ENCODE measurements at places on chromosomes 16 and 17. TPM values are rescaled to one million over a fixed set of nuclear protein-coding genes. Genes with fewer than 3 reads are reported as not detected.

DNA sequence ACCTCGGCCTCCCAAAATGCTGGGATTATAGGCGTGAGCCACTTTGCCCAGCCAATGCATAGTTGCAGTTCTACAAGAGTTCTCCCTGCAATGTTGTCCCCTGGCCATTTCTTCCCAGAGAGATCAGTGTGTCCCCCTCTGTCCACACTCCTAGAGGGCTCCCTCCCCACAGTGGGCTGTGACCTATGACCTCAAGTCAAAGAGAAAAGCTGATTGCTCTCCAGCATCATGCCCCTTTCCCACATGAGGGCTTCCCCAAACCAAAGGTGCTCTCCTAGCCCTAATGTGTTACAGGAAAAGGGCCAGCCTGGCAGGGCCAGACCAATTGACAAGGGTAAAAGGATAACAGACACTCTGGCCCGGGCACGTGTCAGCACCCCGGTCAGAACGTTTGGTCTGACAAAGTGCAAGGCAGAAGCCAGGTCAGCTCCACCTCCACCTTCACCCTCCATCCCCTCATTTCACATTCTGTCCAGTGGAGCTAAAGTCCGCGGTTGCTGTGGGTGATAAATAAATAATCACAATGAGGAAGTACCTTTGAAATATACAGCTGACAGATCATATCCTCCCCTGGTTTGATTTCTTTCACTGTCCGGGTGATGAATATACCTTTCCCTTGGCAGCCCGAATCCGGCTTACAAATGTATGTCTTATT, 17.8 kb downstream of the TTLL6 start:
- H3K27me3 ChIP-seq = peaks cover 26% of the 10 kb centered on the region
- H3K36me3 ChIP-seq = no peaks in the 10 kb centered on the region
- no peak overlapping the region for H3K4me3 ChIP-seq
- H3K4me1 ChIP-seq = peaks cover 4% of the 10 kb centered on the region

DNA sequence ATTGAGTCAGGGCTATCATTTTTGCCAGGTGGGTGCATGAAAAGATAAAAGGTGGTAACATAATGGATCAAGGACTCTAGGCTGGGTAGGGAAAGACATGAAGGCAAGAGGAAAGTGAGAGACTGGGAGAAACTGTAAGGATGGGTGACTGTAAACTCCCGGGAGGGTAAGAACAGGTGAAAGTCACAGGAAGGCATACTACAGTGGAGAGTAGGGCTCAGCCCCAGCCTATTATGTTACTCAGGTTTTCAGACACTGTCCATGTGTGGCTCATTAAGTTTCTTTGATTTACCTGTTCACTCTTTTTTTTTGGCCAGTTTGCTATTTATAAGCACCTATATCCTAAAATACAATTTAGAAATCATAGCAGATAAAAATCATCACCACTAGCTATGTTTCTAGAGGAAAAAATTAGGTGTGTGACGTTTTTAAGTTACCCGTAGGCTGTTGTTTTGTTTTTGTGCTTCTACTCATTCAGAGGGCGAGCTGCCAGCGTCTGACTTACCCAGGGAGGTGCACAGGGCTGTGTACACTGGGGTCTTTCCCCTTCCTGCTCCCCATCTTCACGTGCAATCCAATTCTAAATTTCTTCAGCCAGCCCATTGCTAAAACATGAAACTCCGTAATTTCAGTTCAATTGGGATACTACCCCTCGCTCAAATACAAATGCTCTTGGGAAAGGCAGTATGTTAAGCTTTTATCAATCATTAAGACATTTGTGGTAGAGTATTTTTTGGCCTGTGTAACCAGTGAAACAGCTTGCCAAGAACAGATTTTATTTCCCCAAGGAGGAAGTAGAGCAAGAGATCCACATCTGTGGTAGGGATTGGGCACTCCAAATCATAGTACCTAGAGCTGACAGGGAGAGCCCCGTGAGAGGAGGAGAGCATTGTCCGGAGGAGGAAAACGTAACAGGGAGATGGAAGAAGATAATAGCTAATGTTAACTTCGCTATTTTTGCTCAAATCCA, 21.7 kb upstream of the VWA3A start:
- H3K4me3 ChIP-seq = no peak overlapping the region
- H3K4me1 ChIP-seq = peaks cover 2% of the 10 kb centered on the region
- no peak overlapping the region for H3K27ac ChIP-seq
- H3K36me3 ChIP-seq = peaks cover 6% of the 10 kb centered on the region
- peak; percentile 63 for DNase-seq

DNA sequence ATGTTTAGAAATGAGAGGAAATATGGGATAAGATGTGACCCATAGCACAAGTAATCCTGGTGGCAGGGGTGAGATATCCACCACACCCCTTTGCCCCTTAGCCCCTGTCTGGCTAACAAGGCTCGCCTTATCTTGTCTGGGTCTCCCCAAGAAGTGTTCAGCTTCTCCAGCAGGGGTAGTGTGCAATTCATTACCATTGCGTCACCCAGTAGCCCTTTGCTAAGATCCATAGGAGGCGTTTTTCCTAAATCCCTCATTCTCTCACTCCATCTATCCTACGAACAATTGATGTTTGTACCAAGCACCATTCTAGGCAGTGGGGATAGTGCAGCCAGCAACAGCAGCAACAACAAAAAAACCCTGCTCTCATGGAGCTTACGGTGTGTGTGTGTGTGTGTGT, 30.8 kb downstream of the CCDC42 start:
- H3K4me1 ChIP-seq = no peaks in the 10 kb centered on the region
- no peaks in the 10 kb centered on the region for H3K27me3 ChIP-seq
- H3K27ac ChIP-seq = no peak overlapping the region
- no peak overlapping the region for H3K4me3 ChIP-seq
- DNase-seq = no peak

GRCh38 chr17:76944477-76944876, 76.3 kb downstream of the MGAT5B start:
- H3K4me1 ChIP-seq = no peaks in the 10 kb centered on the region
- no peak for DNase-seq
- H3K27me3 ChIP-seq = no peaks in the 10 kb centered on the region
- no peak overlapping the region for H3K27ac ChIP-seq

DNA sequence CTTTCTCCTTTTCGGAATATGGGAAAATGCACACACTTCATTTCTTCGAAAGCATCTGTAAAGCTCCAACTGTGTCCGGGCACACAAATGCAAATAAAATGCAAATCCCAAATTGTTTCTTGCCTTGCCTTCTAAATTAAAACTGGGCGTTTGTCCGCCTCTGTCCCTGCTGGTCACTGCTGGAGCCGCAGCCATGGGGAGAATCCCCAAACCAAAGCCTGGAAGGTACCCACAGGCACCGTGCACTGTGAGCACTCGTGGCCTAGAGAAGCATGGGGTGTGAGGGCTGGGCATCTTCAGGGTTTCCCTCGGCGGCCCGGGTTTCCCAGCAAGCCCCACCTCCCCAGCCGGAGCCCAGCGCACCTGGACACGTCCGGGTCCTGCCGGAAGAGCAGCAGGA, 2.9 kb downstream of the SLC47A2 start:
- peaks cover under 1% of the 10 kb centered on the region for H3K4me1 ChIP-seq
- H3K27ac ChIP-seq = no peak overlapping the region
- no peaks in the 10 kb centered on the region for H3K36me3 ChIP-seq

- no peak overlapping the region for H3K4me3 ChIP-seq
- no peaks in the 10 kb centered on the region for H3K36me3 ChIP-seq
- H3K4me1 ChIP-seq = peaks cover 11% of the 10 kb centered on the region
- H3K27ac ChIP-seq = no peak overlapping the region
These were observed 10.3 kb upstream of the RPL38 start for GRCh38 chr17:74192950-74193781.

Gene SLC2A4
- not detected for total RNA-seq

Gene CEP112
- total RNA-seq = 8.1 TPM

DNA sequence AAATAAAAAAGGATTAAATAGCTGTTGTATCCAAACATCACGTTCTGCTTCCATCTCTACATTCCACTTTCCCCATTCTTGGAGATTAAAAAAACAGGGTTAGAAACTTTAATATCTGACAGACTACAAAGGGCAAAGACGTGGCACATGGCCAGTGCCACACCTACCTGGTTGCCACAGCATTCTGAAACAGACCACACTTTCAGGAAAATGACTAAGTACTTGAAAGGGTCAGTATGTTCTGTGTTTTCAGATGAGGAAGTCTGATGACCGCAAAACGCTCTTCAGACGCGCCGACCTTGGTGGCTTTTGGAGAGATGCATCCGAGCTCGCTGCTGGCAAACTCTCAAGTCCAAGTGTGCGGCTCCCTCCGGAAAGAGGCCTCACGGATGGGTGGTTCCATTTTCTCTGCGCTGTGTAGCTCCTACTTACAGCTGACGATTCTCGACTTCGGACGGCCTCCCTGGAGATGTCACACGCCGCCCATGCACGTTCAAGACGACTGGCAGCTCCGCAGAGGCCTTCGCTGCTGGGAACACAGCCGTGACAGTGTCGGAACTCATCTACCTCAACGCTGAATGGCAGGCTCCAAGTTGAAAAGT, 15.5 kb downstream of the MAP1LC3B start:
- peaks cover 14% of the 10 kb centered on the region for H3K4me1 ChIP-seq
- H3K36me3 ChIP-seq = peaks cover 87% of the 10 kb centered on the region
- H3K4me3 ChIP-seq = no peak overlapping the region
- peak overlapping the region; percentile 43 for H3K27ac ChIP-seq

- no peaks in the 10 kb centered on the region for H3K27me3 ChIP-seq
- no peaks in the 10 kb centered on the region for H3K4me1 ChIP-seq
- no peak for DNase-seq
- H3K4me3 ChIP-seq = no peak overlapping the region
These were observed 43.2 kb downstream of the SREBF1 start for GRCh38 chr17:17793378-17794214.

- DNase-seq = no peak
- H3K27ac ChIP-seq = no peak overlapping the region
- H3K36me3 ChIP-seq = peaks cover 4% of the 10 kb centered on the region
- no peaks in the 10 kb centered on the region for H3K27me3 ChIP-seq
- H3K4me3 ChIP-seq = no peak overlapping the region
These were observed 6.0 kb downstream of the ST3GAL2 start for GRCh38 chr16:70432723-70433457.

DNA sequence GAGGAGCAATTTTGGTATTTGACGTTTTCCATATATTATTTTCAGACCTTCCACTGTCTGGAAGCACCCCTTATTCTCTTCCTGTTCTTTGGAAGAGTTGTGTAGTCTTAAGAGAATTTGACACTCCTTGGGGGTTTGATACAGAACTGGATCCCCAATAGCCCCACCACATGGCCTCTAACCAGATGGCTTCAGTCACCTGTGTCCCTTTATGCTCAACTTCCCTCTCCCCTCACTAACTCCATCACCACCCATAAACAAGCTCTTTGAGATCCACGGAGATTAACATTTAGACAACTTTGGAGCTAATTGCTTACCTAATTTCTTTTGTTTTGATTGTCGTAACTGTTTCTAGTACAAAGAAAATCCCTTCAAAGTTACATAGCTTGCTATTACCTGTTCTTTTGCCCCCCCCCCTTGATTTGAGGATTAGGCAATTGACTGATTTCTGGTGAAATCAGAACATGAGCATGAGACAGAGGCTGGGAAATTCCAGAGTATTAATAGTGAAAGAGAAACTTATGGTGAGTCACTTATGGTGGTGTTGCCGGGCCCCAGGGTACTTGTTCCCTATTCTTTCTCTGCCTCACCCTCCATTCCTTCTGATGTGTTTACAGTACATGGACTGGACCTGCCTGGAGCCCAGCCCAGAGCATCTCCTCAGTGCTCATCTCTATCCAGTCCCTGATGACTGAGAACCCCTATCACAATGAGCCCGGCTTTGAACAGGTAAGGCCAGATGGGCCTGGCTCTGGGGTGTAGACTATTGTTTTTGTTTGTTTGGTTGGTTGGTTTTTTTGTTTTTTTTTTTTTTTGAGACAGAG, 7.5 kb downstream of the UBE2Z start:
- H3K27me3 ChIP-seq = no peaks in the 10 kb centered on the region
- peak; percentile 94 for DNase-seq
- peaks cover 39% of the 10 kb centered on the region for H3K4me1 ChIP-seq
- peak overlapping the region; percentile 68 for H3K4me3 ChIP-seq

Gene UTS2R
- not detected for total RNA-seq

GRCh38 chr16:58461056-58461455, 38.9 kb upstream of the NDRG4 start:
- H3K4me1 ChIP-seq = peaks cover 10% of the 10 kb centered on the region
- DNase-seq = no peak
- peaks cover 18% of the 10 kb centered on the region for H3K27me3 ChIP-seq
- H3K4me3 ChIP-seq = no peak overlapping the region
- no peaks in the 10 kb centered on the region for H3K36me3 ChIP-seq

DNA sequence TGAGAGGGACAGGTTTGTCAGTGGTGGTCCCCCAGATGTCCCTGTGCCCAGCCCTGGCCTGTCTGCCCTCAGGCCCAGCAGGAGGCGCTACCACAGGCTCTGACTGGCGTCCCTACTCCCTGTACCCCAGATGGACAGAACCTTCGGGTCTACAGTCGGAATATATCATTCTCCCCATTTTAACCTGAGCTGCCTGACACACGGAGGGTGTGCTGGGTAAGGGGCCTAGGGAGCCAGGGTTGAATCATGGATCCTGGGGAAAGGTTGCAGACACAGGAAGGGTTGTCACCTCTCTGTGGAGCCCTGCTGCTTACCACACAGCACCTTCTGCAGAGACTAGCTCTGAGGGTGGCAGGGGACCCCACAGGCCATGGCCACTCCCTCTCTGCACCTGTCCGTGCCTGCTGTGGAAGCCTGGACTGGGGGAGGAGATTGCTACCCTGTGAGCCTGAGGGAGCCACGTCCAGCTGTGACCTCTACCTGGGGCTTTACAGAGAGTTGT, 162.2 kb upstream of the ZNF267 start:
- H3K27ac ChIP-seq = no peak overlapping the region
- H3K4me1 ChIP-seq = peaks cover 17% of the 10 kb centered on the region
- no peaks in the 10 kb centered on the region for H3K27me3 ChIP-seq
- H3K4me3 ChIP-seq = no peak overlapping the region
- no peak for DNase-seq

- H3K4me1 ChIP-seq = peaks cover 13% of the 10 kb centered on the region
- no peak overlapping the region for H3K4me3 ChIP-seq
- H3K27me3 ChIP-seq = no peaks in the 10 kb centered on the region
- no peaks in the 10 kb centered on the region for H3K36me3 ChIP-seq
These were observed 10.2 kb upstream of the NATD1 start for GRCh38 chr17:21263376-21263775.

Gene VASN
- total RNA-seq = 4.0 TPM

Measured in MCF 10A (cell line).